ENCODE measurements at places on chromosomes 12 and 14.

DNA sequence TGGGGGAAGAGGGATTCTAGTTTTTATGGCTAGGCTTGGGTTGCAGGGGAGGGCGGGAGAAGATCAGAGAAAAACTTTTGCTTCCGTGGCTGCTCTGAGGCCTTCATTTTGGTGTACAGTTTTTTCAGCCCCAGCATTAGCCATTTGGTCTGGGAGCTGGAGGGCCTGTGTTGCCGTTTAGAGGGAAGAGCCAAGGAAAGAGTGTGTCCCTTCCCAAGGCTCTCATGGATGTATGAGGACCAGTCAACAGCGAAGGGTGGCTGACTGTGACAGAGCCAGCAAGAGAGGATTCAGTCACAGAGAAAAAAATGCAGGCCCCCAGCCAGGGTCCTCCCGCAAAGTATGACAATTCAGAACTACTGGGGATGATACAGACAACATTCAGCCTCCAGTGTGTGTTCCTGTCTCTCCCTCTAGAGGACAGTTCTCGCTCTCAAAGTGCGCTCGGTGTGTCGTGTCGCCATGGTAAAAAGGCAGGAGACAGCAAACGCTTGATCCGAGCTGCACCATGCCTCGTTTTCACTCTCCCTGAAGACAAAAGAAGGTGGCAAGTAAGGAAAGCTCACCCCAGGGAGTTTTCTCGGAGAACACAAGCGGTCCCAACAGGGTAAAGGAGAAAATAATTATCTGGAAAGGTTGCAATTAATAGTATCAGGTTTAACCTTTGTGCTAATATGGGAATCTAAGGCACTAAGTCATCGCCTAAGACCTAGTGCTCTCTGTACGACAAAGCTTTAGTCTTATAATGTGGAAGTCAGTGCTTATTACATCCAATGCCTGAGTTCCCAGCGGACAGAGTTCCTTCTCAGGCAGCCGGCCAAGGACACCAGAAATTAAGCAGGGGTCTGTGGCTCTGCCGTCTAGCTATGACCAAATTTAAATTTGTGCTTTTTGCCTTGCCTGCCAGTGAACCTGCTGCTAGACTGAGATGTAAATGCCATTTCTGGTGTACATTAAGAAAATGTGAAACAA lies 157.3 kb upstream of the PLXNC1 start:
- DNase-seq: no peak

DNA sequence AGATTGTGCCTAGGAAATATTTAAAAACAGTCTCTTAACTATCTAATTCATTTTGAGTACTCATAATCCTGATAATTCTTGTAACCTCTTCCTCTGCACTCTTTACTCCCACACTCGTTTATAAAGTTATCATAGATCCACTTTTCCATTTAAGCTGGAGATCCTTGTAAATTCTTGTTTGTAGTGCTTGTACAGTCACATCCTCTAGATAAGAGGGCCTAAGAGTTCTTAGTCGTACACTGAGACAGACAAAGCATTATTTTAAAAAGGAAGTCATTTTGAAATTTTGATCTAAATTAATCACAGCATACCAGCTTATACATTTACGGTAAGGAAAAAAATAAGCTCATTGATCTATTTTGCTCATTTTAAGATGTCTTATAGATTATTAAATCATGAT lies 42.5 kb downstream of the LMO3 start:
- no peak for DNase-seq

DNA sequence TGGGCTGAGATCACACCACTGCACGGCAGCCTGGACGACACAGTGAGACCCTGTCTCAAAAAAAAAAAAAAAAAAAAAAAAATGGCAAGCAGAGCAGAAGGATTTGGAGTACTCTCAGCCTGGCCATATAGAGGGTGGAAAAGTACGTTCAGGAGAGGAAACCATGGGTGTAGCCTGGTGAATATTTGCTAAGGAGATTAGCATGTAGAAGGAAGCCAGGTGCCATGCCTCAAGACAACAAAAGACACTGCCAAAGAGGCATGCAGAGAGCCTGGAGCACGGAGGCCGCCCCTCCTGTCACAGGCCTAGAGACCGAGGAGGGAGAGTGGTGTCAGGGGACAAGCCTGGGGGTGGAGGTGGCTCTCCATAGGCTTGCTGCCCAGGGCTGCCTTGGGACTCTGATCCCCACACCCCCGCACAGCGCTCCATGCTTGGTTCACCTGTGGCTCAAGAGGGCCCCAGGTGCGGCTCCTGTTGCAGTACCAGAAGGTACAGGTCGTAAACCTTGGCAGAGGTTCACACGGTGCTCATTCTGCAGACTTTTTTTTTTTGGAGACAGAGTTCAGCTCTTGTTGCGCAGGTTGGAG lies 27.9 kb upstream of the DEGS2 start:
- DNase-seq: no peak

- no peak for DNase-seq
Measured at GRCh38 chr12:22014041-22014782, 31.8 kb upstream of the CMAS start.

- no peak for DNase-seq
Measured at GRCh38 chr14:56247495-56248200, 129.4 kb downstream of the PELI2 start.

GRCh38 chr12:103301642-103302591 lies 193.9 kb downstream of the C12orf42 start:
- DNase-seq: no peak

- no peak for DNase-seq
Measured at GRCh38 chr14:51895375-51895774, 35.0 kb downstream of the GNG2 start.

- DNase-seq: no peak
Measured at GRCh38 chr12:127720334-127720733, 546.6 kb upstream of the TMEM132C start.

GRCh38 chr12:51869931-51870330 lies 18.0 kb upstream of the ANKRD33 start:
- no peak for DNase-seq

- no peak for DNase-seq
Measured at GRCh38 chr12:52070185-52070925, 577 bp downstream of the ATG101 start.

GRCh38 chr14:88049936-88050335 lies 45.0 kb downstream of the GPR65 start:
- no peak for DNase-seq

DNA sequence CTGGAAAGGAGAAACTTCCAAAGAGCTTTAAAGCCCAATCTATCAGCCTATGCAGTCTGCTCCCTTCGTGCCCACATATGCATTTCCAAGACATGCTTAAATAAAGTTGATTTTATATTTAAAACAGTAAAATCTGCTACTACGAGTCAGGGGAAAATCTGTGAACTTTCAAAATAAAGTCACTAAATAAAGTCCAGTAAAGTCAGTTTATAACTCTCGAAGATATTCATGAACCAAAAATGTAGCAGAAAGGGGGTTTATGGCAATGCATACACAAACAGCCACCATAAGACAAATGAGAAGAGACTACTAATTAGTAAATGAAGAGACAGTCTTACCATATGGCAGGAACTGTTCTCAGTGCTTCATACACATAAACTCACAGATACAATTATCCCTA lies 19.7 kb downstream of the AREL1 start:
- no peak for DNase-seq

DNA sequence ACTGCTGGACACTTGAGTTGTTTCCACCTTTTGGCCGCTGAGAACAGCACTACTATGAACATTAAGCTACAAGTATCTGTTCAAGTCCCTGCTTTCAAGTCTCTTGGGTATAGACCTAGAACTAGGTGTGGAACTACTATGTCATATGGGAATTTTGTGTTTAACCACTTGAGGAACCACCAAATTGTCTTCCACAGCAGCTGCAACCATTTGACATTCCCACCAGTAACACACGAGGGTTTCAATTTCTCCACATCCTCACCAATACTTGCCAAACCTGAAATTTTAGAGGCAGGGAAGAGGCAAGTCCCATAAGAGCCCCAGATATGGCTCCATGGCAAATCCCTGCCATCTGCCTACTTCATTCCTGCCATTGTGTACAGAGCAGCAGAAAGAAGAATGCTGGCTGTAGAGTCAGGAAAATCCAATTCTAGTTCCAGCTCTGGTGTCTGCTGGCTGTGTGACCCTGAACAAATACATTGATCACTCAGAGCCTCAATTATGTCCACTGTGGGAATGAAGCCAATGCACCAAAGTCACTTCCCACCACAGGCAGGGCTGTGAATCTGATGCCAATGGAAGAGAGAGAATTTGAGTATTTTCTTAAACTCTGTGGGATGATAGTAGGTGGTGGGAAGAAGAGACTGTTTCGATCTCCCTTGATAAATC lies 17.8 kb downstream of the PITPNM2 start:
- no peak for DNase-seq

GRCh38 chr12:45315462-45315861 lies 99.6 kb downstream of the ANO6 start:
- no peak for DNase-seq

DNA sequence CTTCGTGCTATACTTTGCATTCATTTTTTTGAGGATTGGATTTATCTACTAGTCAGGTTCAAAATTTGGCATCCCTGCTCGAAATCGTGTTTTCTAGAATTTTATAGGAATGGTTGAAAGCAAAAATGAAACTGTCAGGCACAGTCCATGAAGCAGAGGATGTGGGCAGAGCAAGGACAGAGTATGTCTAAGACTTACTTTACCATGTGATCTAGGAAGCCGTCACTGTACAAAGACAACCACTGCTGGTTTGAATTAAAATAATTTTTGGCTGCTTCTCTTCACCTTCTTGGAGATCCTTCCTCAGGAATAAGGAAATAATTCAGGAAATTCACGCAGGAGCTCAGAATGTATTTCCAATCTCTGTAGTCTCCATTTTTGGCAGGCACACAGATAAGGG lies 31.6 kb upstream of the SGPP1 start:
- DNase-seq: no peak

- DNase-seq: no peak
Measured at GRCh38 chr14:21025371-21026273, 761 bp upstream of the NDRG2 start.

DNA sequence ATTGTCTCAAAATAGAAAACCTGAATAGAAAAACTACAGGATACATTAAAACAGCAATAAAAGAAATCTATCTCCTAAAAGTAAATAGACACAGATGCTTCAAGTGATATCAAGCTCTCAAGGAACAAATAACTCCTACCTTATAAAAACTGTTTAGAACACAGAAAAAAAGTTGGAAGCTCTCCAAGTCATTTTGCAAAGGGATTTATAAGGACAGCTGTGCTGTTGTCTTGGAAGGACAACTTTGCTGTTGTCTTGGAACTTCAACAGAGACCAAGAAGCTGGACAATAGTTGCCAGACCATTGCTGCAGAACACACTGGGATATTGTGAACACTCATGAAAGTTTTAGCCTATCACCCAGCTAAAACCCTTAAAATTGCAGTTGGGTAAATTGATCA lies 780.7 kb downstream of the FLRT2 start:
- DNase-seq: no peak

GRCh38 chr12:106288494-106289195 lies 13.9 kb upstream of the TCP11L2 start:
- peak; percentile 22 for DNase-seq

DNA sequence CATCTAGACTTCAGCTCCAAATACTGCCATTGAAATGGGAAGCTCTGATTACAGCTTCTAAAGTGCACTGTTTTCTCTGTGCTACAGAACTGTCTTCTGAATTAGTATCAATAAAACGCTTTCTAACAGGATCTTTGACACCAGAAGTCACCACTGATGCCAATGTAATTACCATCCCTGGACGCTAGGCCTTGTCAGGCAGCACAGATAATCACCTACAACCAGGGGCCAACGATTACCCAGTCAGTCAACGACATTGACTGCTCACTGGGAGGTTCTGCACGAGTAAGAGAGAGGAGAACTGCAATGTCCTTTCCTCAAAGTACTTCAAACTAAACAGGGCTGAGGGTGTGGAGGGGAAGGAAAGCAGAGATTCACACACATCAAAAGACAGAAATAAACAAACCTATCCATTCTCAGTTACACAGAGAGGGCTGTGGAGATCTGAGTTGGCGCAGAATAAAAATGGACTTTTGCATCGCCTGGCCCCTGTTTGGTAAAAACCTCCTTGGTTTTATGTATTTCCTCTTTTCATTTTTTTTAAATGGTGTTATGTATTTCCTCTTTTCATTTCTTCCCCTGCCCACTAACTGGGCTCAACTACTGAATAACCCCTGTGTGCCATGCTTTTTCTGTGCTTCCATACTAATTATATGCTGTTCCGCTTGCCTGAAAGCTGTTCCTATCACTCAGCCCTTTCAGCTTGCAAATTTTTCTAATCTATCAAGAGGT lies 492.2 kb downstream of the APAF1 start:
- DNase-seq: no peak

DNA sequence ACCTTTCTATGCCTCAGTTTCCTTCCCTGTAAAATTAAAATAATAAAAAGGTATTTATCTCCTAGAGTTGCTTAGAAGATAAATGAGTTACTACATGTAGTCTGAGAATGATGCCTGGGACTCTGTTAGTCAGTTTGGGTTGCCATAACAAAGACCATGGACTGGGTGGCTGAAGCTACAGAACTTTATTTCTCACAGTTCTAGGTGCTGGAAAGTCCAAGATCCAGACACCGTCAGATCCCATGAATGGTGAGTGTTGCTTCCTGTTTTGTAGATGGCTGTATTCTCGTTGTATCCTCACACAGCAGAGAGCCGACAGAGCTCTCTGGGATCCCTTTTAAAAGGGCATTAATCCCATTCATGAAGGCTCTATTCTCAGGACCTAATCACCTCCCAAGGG lies 64.0 kb upstream of the LTA4H start:
- DNase-seq: no peak
